ENCODE measurements at places on chromosomes 5 and 9. TPM values are rescaled to one million over a fixed set of nuclear protein-coding genes. Genes with fewer than 3 reads are reported as not detected.

Gene PDLIM4
- total RNA-seq, result 94.7 TPM

- DNase-seq, result no peak
Measured at GRCh38 chr5:151721812-151722391, 35.2 kb upstream of the SPARC start.

DNA sequence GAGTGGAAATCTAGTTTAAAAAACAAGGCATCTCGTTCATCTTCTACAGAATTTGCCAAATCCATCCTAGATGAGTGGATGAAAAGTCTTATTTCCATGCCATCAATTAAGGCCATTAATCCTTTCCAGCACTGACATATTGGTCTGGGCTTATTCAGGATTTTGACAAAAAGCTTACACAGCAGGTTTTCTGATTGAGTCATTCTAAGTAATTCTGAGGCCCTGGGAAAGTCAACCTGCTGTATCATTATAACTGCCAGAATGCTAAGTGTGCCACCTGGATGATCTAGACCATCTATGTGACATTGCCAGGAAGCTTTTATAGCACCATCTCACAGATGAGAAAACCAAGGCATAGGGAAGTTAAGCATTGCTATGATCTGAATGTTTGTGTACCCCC, 132.1 kb upstream of the MAP3K1 start:
- DNase-seq, result no peak

Gene XRCC4
- 42.9 TPM for total RNA-seq

DNA sequence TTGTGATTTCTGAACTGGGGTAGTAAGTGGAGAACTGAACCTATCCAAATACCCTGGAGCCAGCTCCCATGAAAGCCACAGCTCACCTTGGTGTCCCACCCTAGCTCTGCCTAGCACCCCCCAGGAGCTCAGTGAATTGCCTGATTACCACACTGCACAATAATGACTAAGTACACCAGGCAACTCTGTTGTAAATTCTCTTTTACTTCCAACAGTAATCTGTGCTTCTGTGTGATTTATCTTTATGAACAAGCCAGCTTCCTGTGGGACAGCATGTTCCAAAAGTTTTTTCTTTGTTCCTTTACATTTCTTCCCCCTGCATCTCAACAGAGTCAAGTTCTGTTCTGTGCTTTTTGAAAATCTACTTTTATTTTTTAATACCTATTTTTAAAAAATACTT, 22.1 kb upstream of the GRPEL2 start:
- no peak for DNase-seq

Gene SYNPO
- 5.4 TPM for total RNA-seq
